ENCODE measurements at places on chromosomes 6 and 20.

DNA sequence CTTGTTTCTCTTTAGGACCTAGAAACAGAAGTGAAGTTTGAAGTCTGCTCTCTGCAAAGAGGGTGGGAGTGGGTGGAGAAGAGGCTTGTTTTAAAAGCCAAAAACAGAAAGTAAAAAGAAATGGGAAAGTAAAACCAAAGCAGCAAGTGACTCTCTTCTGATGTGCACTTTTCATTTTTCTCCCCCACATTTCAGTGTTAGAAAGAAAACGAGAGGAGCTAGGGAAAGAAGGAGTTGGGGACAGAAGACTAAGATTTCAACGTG is 1.3 kb downstream of the C6orf141 start:
- no peak for DNase-seq

DNA sequence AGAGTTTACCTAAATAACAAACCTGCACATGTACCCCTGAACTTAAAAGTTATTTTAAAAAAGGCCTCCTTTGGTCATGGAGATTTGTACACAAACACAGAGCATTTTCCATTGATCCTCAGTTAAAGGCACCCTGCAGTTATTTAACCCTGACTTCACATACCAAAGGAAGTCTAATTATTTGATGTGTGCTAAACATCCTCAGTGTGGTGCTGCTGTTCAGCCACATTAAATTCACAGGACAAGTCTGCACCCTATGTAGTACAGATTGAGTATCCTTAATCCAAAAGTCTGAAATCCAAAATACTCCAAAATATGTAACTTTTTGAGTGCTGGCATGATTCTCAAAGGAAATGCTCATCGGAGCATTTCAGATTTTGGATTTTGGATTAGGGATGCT is 21.4 kb downstream of the KCNQ5 start:
- DNase-seq, result no peak

- no peak for DNase-seq
Observed at GRCh38 chr6:32317541-32317940, 54.2 kb downstream of the TSBP1 start.

DNA sequence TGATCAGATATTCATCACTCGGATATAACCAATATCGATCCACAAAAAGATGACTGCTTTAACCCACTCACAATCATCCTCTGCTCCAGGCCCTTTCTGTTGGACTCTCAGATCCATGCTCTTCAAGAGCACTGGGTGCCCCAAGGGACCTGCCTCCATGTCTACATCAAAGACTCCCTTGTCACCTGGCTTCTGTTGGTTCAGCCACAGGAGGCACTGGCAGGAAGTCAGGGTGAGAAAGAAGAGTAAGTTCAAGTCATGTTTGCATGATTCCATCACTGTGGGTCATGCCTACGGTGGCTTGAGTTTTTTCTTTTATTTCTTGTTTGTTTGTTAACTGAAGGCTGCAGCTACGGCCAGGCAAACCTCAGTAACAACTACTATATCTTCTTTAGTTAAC is 243.3 kb downstream of the ADGRG6 start:
- no peak for DNase-seq

GRCh38 chr6:108622641-108623298 is 62.1 kb downstream of the FOXO3 start:
- peak; percentile 43 for DNase-seq

GRCh38 chr6:117270055-117270842 is 4.9 kb downstream of the VGLL2 start:
- DNase-seq, result no peak

DNA sequence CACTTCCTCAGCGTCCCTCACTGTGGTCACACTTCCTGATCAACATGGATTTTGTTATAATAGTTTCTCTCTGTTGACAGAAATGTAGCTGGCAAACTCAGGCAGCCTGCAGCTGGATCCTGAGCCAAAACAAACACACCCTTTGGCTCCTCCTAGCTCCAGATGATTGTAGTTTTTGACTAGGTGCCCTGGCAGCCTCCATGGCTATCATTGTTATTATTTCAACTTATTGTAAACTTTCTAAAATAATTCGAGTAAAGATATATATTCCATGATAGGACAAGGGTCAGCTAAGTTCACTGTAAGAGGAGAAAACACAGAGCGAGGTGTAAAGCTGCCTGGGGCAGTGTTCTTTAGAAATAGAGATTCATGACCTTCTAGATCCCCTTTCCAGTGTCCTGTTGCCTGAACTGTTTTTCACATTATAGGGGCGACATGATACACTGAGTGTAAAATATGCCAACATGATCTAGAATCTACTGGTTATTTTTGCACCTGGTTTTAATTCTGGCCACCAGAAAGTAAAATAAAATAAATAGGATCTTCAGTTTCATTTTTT is 98.2 kb upstream of the HDGFL1 start:
- DNase-seq, result peak; percentile 57

All from left hindlimb (tissue), 1 donor.